ENCODE measurements at places on chromosomes 13 and 19.

DNA sequence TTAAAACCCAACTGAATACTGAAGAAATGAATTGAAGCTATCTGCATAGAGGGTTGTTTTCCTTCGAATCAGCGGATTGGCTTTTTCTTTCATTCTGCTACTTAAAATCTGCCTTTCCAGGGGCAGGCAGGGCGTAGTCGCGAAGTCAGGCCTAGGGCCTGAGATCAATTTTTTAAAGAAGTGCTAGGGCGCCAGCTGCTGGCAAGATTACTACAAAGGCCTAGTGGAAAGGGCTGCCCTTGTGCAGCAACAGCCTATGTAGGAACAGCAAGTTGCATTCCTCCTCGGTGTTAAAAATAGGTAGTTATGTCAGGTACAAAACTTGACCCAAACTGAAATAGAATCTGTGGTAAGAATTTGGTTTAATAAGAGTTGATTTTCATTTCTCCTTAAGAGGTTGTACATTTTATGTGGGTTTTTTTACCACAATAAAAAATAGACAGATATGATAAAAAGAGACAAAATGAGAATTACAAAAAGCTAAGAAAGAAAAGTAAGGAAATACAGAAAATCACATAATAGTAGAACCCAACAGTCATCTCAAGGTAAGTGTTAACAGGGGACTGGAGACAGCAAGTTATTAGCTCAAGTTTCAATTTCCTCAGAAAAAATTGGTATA, 9.5 kb upstream of the URAD start:
- DNase-seq, result peak; percentile 79

DNA sequence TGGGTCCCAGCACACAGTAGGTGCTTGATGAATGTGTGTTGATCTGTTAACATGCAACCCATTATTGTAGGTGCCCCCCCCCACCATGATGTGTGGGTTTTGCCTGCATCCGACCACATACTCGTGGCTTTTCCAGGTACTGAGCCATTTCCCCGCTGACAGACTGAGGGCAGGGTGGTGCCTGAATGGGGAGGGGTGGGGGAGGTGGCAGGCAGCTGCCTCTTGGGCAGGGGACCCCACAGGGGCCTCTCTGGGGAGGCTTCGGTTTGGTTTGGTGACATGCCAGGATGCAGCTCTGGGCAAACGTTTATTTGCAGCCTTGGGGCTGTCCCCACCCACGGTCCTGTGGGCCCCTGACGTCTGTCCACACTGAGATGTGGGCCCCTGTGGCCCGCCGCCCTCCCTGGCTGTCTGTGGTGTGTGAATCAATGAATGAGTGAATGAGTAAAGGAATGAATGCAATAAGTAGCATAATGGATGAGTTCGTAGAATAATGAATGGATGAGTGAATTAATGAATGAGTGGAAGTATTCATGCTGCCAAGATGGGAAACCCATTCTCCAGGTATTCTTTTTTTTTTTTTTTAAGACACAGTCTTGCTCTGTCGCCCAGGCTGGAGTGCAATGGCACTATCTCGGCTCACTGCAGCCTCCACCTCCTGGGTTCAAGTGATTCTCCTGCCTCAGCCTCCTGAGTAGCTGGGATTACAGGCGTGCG, 9.0 kb upstream of the JUND start:
- peak; percentile 40 for DNase-seq

DNA sequence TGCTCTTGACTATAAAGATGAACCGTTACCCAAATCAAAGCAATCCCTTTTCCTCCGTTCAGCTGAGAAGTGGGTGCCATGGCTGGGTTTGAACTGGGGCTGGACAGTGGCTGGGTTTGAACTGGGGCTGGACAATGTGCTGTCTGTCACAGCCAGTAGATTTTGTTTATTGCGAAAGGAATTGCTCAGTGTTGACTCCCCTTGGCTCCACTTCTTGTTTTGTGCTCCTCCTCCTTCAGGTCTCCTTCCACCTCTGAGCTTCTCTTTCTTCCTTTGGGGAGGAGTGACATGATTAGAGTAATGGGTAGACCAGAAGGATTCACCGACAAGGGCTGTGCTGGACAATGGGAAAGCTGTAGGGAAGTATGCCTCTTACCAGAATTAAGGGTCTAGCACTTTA, 19.4 kb upstream of the MBNL2 start:
- no peak for DNase-seq

DNA sequence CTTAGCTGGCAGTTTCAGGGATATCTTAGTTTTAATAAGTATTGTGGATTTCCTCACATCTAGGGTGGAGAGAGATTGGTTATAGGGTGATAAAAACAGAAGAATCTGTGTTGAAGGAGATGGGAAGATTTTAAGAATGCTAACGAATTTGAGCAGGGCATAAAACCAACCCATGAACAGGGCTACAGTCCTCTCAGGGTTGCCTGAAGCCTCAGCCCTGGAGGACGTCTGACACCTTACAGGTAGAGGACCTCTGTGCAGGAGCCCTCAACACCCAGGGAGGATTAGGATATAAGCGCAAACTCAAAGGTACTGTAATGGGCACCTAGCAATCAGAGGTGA, 461 bp upstream of the WASF3 start:
- DNase-seq, result no peak

DNA sequence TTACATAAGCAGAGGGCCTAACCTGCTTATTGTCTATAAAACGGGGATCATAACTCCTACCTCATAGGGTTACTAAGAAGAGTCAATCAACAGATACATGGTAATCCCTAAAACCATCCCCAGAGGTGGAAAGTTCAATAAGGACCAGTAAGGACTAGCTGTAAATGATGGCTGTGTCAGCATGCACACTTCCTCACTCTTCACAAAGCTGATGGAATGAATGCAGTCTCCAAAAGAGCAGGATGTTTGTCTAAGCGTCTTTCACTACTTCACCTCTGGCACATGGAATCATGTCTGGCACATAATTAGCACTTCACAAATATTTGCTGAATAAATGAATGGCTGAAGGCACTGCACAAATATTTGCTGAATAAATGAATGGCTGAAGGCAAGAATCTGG, 134.2 kb downstream of the MIPEP start:
- DNase-seq, result no peak

Measured in stomach (tissue), 19 donors.